ENCODE measurements at places on chromosomes 11 and 22.

DNA sequence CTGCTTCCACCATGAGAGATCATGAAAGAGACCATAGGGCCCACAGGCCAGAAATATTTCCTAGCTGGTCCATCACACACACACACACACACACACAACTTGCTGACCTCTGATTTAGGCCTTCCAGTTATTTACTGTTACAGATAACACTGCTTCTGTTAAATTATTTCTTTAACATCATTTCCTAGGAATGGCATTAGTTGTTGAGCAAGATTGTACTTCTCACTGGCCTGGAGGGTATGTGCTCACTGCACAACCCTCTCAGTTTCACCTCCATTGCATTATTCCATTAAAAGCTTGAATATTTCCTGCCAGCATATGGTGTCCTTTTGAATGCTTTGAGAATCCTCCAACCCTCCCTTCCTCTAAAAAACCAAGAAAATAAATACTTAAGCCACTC, 104.4 kb downstream of the MICAL2 start:
- DNase-seq: peak; percentile 73

GRCh38 chr11:80925321-80925720, 1484.5 kb upstream of the TENM4 start:
- DNase-seq: no peak

GRCh38 chr22:29251981-29252911, 15.5 kb downstream of the RHBDD3 start:
- no peak for DNase-seq

- DNase-seq: no peak
Measured at GRCh38 chr22:31895411-31896123, 48.8 kb upstream of the YWHAH start.

- DNase-seq: no peak
Measured at GRCh38 chr11:34148504-34149165, 43.2 kb downstream of the NAT10 start.

- DNase-seq: no peak
Measured at GRCh38 chr11:1152316-1153104, 5.2 kb upstream of the MUC5AC start.

DNA sequence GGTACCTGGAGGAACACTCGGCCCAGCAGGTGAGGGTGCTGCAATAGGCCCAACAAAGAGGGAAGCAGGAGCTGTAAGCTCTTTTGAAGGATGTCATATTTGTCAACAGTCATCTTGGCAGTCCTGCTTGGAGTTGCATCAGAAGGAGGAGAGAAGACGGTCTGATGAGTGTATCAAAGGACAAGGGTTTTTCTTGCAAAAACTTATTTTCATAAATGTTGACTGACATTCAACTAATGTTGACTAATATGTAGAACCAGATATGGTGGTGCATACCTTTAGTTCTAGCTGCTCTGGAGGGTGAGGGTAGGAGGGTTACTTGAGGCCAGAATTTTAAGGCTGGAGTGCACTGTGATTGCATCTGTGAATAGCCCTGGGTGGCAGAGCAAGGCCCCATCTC, 72.3 kb downstream of the CABIN1 start:
- no peak for DNase-seq

GRCh38 chr22:44605486-44605885, 96.5 kb upstream of the PRR5 start:
- no peak for DNase-seq

- peak; percentile 97 for DNase-seq
Measured at GRCh38 chr22:37741312-37741795, 44.5 kb downstream of the TRIOBP start.

- DNase-seq: no peak
Measured at GRCh38 chr11:11382858-11383532, 29.9 kb upstream of the CSNK2A3 start.
